Thoracic aorta (tissue), 2 donors: ENCODE measurements at places on chromosomes 11 and 22. TPM values are rescaled to one million over a fixed set of nuclear protein-coding genes. Genes with fewer than 3 reads are reported as not detected.

DNA sequence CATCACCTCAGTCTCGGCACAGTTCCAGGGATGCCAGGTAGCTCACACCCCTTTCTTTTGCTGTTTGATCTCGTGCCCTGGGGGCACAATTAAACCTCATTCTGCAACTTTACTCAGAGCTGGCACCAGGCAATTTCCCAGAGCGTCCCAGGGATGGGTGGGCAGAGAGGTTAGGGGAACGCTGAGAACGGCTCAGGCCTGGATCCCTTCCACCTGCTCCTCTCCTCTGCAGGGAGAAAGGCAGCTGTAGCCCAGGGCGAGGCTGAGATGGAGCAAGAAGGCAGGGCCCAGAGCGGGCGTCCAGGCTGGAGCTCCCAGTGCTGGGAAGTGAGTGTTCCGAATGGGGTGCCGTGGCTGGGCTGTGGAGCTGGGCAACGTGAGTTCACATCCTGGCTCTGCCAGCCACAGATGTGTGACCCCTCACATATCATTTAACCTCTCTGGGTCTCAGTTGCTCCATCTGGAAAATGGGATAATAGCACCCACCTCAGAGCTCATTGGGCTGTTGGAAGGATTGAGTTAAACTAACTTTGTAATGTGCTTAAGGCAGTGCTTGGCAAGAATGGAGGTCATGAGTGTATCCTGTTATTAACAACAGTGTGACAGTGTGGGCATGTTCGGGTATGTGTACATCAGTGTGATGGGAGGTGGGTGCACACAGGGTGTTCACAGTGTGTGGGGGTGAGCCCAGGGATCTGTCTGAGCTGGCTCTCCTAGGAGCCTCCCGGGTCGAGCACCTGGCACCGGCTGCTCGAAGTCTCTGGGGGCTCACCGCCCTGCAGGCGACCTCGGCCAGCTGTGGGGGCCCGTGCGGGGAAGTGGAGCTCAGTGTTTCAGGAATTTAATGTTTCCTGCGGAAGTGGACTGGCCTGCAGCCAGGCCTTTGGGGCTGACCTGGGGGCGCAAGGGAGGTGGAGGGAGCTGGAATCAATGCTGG, 15.5 kb downstream of the OTUB1 start:
- H3K27ac ChIP-seq = no peak overlapping the region
- H3K36me3 ChIP-seq = peaks cover 10% of the 10 kb centered on the region
- H3K27me3 ChIP-seq = no peaks in the 10 kb centered on the region
- H3K4me1 ChIP-seq = peaks cover 12% of the 10 kb centered on the region
- DNase-seq = no peak

DNA sequence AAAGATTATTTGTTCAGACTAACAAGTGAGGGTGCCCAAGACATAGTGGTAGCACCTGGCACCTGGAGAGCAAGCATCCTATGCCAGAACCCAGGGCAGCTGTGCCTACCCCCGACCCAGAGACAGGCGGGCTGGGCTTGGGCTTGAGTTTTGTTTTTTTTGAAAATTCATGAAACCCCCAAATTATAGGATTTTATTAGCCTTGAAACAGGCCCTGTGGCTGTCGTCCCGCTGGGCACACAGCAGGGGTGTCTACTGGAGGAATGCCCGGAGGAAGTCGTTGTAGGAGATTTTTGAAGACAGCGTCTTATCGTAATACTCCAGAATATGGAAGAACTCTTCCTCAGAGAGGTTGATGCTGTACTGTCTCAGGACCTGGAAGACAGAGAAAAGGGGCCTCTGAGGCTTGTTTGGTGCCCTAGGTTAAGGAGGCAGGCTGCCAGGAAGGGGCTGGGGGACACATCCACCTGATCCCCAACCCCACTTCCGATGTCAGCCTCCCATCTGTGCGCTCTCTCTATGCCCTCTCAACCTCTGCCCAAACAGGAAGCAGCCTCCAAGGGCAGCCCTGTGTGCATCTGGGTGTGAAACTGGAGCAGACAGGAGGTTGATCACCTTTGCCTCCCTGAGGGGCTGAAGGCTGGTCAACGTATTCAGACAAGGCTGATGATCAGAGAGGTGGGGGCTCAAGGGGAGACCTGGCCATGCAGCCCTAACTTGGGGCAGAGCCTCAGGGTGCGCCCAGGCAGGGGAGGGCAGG, 117.0 kb downstream of the MPPED1 start:
- no peak overlapping the region for H3K27ac ChIP-seq
- H3K27me3 ChIP-seq = no peaks in the 10 kb centered on the region
- no peak overlapping the region for H3K4me3 ChIP-seq
- no peak for DNase-seq
- no peaks in the 10 kb centered on the region for H3K4me1 ChIP-seq
- H3K36me3 ChIP-seq = no peaks in the 10 kb centered on the region

APOL6 gene
- total RNA-seq = 26.5 TPM

GRCh38 chr11:73752903-73753302, 8.0 kb downstream of the RAB6A start:
- H3K36me3 ChIP-seq = no peaks in the 10 kb centered on the region
- no peak overlapping the region for H3K4me3 ChIP-seq
- no peak overlapping the region for H3K27ac ChIP-seq

ALDH3B1 gene
- 17.6 TPM for total RNA-seq

DNA sequence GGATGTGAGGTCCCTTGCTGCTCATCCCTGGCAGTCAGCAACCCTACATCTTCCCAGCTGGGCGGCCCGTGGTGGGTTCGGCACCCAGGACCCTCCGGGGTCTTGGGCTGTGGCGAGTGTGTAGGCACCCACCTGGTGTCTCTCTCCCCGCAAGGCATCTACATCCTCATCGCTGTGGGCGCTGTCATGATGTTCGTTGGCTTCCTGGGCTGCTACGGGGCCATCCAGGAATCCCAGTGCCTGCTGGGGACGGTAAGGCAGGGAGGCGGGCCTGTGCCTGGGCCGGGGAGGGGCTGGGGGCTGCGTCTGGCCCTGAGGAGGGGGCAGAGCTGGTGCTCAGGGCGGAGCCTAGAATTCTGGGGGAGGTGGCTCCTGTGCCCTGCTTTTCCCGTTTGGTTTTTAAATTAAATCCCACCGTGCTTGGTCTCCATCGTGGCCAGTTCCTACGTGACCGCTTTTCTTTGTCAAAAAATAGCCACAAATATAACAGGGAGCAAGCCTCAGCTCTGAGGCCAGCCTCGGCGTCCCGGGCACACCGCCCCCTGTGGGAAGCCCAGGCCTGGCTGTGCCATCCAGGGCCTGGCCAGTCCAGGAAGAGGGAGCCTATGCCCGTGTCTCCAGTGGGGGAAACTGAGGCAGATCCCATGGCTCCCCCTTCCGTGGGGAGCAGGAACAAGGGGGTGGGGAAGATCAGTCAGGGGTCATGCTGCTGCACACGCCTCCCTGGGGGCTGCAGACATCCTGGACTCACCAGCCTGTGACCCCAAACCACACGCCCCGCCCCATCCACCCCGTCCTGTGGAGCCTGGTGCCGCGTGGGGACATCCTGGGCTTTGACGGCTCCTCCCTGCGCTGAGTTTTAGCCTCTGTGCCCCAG, 6.4 kb upstream of the TSSC4 start:
- peaks cover 53% of the 10 kb centered on the region for H3K36me3 ChIP-seq
- H3K27ac ChIP-seq = no peak overlapping the region
- peaks cover 34% of the 10 kb centered on the region for H3K4me1 ChIP-seq
- no peak overlapping the region for H3K4me3 ChIP-seq
- H3K27me3 ChIP-seq = no peaks in the 10 kb centered on the region

DNA sequence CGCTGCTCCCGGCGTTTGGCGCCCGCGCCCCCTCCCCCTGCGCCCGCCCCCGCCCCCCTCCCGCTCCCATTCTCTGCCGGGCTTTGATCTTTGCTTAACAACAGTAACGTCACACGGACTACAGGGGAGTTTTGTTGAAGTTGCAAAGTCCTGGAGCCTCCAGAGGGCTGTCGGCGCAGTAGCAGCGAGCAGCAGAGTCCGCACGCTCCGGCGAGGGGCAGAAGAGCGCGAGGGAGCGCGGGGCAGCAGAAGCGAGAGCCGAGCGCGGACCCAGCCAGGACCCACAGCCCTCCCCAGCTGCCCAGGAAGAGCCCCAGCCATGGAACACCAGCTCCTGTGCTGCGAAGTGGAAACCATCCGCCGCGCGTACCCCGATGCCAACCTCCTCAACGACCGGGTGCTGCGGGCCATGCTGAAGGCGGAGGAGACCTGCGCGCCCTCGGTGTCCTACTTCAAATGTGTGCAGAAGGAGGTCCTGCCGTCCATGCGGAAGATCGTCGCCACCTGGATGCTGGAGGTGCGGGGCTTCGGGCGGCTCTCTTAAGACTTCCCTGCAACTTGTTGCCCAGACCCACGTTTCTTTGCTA, at the start of gene CCND1:
Gene CCND1 (plus strand): TSS at position 162 of the 587 bp plus-strand sequence. CDS start 158 bp downstream, at position 320.
- H3K27me3 ChIP-seq = no peaks in the 10 kb centered on the region
- H3K27ac ChIP-seq = peak within 1 kb of the TSS; percentile 88
- peak; percentile 34 for DNase-seq
- peaks cover 10% of the 10 kb centered on the region for H3K36me3 ChIP-seq

FOLR2 gene
- total RNA-seq = 51.4 TPM
